ENCODE measurements at places on chromosomes 13 and 19.
A peak's percentile ranks its signal among the peaks of the same experiment; 100 is the strongest.

- no peak for DNase-seq
Observed at GRCh38 chr13:20860844-20861243, 41.7 kb downstream of the XPO4 start.

- peak; percentile 9 for DNase-seq
Observed at GRCh38 chr13:74530011-74530410, 395.8 kb upstream of the KLF12 start.

DNA sequence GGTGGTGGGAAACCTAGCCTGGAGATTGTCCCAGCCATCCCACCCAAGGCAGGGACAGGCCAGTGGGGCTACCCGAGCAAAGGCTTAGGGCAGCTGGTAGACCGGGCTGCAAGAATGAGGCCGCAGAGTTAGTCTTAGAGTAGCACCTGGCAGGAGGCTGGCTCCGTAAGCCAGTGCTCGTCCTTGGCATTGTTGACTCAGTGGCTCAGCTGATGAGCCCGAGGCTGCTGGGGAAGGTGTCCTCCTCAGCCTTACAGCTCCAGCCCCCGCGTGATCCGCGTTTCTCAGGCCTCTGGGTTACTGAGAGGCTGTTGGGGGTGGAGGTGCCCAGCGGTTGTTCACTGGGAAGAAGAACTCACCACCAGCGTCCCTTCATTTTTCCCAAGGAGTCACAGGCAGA, 24.7 kb downstream of the PPP1R37 start:
- DNase-seq: no peak

DNA sequence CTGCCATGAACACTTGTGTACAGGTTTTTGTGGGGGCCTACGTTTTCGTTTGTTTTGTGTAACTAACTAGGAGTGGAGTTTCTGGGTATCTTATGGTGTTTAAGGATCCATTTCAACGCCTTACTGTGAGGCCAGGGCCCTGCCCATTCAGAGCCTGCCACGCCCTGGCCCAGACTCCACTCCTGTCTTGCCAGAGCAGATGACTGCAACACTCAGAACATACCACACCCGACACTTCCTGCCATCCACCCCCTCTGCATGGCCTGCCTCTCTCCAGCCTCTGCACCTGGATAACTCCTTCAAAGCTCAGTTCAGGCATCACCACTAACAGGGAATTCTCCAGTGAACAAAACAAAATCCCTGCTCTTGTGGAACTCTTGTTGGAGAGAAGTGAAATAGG, 43.2 kb downstream of the RGCC start:
- no peak for DNase-seq

GRCh38 chr13:36371185-36371584, 25.0 kb upstream of the SPART start:
- no peak for DNase-seq
